RPMI7951 (cell line): ENCODE measurements at places on chromosomes 2 and 18. TPM values are rescaled to one million over a fixed set of nuclear protein-coding genes. Genes with fewer than 3 reads are reported as not detected.
A peak's percentile ranks its signal among the peaks of the same experiment; 100 is the strongest.

Gene CPO
- total RNA-seq = not detected in 2 replicates

Gene ANTXR1
- 51.3 and 69.7 TPM in 2 replicates for total RNA-seq

Gene TOGARAM2
- 0.29 TPM in 1 of 2 replicates, not detected in the other for total RNA-seq

Gene GLS
- 108 and 128 TPM in 2 replicates for total RNA-seq

DNA sequence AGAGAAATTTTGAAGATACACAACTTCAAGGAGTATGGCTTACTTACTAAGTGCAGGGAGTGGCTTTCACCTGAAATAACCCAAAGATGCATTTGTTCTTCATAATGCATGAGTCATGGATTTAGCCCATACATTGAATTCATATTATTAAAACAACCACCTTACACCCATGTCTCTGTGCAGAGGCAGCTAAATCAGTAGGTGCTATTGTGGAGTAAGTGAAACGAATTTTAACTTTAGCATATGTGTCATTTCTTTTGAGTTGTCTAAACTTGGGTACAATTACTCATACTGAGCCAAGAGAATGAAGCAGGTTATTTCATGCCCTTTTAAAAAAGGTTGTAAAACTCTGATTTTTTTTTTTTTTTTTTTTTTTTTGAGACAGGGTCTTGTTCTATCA is 11.0 kb upstream of the ANKRD29 start:
- DNase-seq = no peak

Gene PLA2R1
- 6.9 and 7.6 TPM in 2 replicates for total RNA-seq

DNA sequence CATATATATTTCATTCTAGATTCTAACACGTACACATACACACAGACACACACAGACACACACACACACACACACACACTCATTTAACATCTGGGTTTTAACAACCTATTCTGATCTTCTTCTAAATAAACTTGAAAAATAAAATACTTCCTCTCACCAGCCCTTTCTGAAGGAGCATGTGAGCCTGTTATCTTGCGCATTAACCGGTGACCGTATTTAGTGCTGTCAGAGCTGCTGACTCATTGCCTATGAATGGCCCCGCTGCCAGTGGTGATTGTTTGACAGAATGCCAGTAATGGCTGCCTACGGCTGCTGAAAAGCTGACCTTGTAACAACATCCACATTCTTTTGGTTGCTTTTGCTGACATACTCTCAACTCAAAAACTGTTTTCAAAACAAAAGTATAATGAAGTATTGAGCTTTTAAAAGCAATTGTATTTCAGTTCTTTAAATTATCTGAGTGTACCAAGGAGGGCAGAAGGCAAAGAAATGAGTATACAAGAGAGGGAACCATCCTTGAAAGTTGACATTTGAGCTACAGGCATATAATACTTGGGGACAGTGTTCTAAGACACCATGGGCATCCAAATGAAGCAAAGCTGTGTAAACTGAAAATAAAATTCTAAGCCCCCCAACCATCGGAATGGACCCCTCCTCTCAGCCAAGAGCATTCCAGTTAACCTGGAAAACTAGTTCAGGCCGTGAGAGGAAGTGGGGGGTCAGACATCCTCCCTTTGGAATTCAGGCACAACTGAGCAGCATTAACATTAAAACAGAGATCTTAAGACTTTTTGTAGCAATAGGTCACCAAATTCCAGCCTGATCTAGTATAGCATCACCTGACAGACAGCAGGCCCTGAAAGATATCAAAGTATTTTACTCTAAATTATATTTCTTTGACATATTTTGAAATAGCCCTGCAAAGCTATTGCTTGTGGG is 50.2 kb upstream of the DTNA start:
- peak; percentile 90 for DNase-seq

DNA sequence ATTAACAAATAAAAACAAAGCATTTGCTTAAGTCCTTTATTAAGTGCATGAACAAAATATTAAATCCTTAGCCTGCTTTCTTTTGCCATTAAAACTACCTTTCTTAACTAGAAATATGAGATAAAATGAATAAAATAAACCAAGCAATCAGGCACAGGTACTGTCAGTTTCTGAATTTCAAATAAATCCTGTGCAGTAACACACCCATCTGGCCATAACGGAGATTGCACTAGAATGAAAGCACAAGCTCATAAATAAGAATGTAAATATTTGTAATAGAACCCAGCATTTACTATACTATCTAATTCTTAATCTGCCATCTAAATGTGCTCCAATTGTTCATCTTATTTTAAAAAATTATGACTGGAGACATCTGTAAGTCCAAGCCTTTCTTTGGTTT is 31.9 kb downstream of the PRKRA start:
- DNase-seq = no peak

Gene GAL3ST2
- not detected in 2 replicates for total RNA-seq

Gene ST3GAL5
- 83.2 and 98.5 TPM in 2 replicates for total RNA-seq

Gene GCKR
- total RNA-seq = not detected in 2 replicates

DNA sequence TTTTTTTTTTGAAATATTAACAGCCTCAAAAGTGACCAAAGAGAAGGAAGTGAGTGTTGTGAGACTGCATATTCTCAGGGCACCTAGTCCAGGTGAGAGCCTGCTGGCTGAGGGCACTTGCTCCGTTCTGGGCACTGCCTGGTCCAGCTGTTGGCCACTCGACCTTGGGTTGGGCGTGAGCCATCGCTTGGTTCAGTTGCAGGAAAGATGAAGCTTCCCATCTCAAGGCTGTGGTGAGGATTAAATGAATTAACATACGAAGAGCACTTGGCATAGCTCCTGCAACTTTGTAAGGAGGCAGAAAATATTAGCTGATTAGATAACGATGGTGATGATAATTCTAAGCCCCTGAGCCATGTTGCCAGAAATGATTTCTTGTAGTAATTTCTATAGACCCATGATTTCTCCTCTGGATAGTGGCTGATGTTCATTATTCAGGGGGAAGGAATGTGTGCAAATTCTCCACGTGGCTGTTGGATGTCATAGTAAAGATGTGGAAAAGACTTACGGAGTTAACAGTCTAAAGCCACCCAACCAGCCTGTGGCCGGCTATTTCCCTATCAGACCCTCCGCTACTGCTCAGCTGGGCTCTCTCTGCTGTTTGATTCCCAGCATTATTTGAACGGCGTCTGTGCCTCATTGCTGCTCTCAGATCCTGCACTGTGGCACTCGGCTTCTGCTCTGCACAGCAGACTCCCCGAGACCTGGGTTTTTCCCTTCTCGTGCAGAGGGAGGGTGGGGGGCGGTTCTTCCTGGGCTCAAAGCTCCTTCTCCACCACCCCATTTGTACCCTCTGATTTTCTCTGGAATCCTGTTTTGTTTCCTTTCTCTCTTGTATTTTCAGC is 221.1 kb downstream of the GALR1 start:
- DNase-seq = no peak

- DNase-seq = no peak
These were observed 22.2 kb upstream of the EPC2 start for GRCh38 chr2:148622366-148622765.

Gene SP9
- not detected in 2 replicates for total RNA-seq

DNA sequence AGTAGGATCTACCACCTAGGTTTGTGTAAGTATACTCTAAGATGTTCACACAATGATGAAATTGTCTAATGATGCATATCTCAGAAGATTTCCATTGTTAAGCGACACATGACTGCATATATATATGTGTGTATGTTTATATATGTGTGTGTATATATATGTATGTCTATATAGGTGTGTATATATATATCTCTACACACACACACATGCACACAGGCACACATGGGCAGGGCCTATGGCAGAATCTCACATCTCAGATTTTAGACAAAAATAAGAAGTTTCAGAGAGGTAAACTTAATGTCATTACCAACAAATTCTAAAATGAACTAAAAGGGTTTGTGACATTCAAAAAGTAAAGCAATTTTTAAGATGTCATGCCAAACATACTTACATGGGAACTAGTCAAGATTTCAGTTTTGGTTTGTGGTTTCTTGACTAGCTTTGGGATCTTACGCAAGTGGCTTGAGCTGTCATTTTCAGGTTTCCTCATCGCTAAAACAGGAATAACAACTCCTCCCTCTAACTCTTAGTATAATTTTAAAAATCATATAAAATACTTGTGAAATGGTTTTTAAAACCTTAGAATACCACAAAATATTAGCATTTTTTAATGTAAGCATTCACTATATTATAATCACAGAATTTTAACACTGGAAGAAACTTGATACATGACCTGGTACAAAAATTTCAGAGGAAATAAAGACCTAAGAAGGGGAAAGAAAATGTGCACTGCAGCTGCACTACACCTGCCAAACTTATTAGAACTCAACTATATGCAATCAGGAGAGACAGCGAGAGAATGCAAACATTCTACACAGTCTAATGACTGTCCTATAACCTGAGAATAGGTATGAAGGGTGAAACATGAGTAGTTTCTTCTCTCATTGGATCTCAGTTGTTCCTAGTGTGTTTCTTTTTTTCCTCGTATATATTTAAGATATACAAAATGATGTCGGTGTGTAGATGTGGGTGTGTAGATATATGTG is 75.7 kb downstream of the TTC21B start:
- DNase-seq = peak; percentile 9

DNA sequence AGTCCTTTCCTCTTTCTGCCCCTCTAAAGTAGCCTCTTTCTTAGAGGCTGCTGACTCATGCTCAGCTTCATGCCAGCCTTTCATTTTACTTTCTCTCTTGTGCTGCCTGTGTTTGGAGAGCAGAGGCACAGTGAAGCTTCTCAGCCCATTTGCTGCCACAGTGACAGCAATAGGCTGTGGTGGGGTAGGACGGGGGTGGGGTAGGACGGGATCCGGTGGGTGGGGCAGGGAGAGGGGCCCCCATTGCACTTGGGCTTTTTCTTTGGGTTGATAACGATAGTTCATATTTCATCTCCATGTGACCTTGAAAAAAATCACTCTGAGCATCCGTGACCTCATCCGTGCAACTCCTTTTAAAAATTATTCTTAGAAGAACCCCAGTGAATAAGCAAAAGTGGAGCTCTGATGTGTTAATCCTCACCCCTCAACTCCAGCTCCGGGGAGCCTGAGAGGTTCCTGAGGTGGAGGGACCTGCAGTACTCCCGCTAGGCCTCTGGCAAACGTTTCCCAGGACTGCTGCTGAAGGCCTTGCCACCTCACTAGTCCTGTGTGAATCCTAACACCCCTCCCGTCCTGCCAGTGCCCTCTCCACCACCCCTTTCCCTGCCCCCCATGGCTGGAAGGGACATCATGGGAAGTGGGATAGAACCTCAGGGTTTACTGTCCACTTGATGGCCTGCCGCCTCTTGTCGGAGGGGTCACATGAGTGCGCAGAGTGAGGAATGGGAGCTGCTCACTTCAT is 70.8 kb downstream of the INPP4A start:
- peak; percentile 49 for DNase-seq

- no peak for DNase-seq
These were observed 628 bp downstream of the OTOS start for GRCh38 chr2:240139666-240140393.

GRCh38 chr18:59484131-59484530 is 125.1 kb upstream of the LMAN1 start:
- DNase-seq = no peak

Gene MYCN
- total RNA-seq = not detected in 2 replicates

Gene IRS1
- 14.2 and 18.4 TPM in 2 replicates for total RNA-seq

- DNase-seq = no peak
These were observed 370.8 kb downstream of the TMEM182 start for GRCh38 chr2:103132536-103133217.
